ENCODE measurements at places on chromosomes 6 and 20.

DNA sequence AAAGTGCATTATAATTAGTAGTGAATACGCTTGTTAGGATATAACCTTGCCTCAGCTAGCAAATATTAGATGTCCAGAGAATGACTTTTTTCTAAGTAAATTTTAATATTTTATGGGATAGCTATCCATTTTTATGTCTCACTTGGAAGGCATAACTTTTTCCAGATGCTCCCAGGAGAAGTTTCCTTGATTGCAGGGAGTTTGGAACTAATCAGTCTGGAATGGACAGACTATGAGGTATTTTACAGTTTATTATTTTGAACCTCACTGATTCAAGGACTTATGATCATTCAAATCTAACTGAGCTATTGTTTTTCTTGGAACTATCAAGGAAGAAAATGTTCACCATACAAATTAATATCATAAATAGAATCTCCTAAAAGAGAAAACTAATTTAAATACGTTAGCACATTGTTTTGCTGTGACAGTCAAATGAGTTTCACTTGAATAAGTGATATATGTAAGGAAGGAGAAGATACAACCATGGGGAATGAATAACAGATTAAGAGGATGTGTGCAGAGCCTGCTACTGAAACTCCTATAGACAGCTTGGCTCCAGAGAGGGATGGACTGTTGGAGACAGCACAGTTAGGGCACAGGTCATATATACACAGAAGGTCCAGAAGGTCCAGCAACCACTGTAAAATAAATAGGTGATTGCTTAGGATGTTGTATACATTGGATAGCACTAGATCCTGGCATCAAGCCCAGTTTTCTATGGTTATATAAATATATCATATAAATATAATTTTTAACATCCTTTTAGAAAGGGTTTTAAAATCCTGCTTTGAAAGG lies 20.6 kb upstream of the LCA5 start:
- DNase-seq, result no peak

- DNase-seq, result no peak
These were observed 20.1 kb downstream of the SLCO4A1 start for GRCh38 chr20:62662422-62662821.

DNA sequence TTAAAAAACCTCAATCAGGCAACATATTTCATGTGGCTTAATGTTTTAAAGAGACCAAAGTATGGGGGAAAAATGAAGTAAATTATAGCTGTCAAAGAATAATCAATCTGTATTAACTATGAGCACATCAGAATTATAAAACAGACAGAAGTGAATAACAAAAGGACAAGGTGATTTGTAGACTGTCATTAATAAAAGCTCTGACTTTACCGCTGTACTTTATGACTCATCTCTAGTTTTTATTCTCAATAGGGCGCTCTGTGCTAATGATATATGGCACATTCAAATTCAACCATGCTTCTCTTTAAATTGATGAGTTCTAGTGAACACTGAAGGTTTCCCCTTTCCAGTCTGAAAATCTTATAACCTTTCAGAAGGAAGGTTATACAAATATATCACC lies 72.0 kb downstream of the PREP start:
- DNase-seq, result no peak

GRCh38 chr20:53737396-53738038 lies 143.9 kb upstream of the ZNF217 start:
- no peak for DNase-seq

DNA sequence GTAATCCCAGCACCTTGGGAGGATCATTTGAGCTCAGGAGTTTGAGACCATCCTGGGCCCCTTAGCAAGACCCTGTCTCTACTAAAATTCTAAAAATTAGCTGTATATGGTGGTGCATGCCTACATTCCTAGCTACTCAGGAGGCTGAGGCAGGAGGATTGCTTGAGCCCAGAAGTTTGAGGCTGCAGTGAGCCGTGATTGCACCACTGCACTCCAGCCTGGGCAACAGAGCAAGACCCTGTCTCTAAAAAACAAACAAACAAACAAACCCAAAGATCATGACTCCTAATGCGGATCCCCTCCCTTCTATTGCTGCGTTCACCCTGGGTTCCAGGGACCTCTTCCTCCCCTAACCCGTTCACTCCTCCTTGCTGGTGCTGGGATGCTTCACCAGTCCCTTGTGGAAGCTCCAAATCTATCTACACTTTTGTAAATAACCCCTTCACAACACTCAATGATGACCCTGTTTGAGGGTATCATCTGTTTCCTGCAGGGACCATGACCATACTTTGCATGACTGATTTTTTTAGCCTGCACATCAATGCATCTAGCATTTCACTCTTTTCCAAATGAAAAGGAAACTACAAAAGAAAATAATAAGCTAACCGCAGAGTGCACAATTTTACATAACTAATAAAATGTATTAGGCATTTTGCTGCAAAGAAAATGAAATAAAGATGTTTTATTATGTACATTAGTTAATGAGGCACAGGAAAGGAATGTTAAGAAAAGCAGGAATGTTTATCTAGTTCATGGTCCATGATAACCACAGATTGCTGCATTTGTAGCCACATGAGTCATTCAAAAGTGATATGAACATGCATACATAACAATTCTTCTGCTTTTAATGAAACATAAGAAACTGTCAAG lies 30.5 kb upstream of the IPCEF1 start:
- DNase-seq, result no peak

- DNase-seq, result no peak
These were observed 188.2 kb downstream of the ZFP64 start for GRCh38 chr20:52003415-52003814.

DNA sequence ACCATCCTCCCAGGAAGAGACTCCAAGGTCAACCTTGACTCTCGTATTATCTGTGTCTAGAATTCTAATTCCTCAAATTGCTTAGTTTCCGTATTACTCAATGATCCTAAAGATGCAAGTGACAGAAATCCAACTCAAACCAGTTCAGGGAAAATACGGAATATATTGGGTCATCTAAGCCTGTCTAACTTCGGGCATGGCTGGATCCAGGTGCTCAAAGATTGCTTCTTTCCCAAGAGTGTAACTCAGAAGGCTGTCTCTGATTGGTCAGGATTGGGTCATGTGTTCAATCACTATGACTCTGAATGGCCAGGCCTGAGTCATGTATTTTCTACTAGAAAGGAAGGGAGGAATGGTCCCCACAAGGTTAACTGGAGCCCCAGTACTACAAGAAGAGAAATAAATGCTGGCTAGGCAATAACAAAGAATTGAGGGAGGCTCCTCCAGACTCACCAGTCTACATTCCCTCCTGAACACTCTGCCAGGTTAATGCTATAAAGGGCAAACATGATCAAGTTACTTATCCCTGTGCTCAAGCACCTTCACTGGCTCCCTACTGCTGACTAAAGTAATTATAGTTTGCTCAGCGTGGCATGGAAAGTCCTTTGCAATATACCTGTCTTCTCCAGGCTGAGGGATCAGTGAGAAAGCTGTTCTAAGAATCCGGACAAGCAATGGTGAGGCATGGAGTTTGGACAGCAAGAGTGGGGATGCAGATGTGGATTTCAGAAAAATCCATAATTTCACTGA lies 15.4 kb upstream of the PREX1 start:
- no peak for DNase-seq
